Activated CD4-positive, alpha-beta T cell treated with anti-CD3 and anti-CD28 coated beads for 1 hour (primary cell): ENCODE measurements at places on chromosomes 13 and 19.

- DNase-seq, result no peak
Measured at GRCh38 chr19:28636016-28636629, 576.8 kb downstream of the UQCRFS1 start.

DNA sequence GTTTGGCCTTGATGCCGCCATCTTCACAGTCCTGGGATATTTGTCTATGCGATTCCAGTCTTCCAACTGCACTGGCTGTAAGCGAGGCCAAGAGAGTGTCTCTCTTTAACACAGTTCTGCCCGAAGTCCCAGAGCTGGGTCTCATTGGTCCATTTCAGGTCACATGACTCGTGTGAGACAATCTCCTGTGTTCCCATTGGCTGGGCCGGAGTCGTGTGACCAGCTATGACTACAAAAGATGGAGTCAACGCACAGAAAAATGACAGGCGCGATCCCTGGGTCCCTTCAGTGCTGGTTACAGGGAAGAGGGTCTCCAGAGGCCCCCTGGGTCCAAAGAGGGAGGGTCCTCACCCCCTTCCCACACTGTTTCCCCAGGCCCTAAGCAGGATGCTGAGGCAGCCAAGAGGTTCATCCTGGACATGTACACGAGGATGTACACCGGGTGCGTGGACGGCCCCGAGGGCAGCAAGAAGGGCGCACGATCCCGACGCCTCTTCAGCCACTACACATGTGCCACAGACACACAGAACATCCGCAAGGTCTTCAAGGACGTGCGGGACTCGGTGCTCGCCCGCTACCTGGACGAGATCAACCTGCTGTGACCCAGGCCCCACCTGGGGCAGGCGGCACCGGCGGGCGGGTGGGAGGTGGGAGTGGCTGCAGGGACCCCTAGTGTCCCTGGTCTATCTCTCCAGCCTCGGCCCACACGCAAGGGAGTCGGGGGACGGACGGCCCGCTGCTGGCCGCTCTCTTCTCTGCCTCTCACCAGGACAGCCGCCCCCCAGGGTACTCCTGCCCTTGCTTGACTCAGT is 15.9 kb upstream of the S1PR4 start:
- no peak for DNase-seq

GRCh38 chr19:18202778-18203407 is 949 bp downstream of the RAB3A start:
- no peak for DNase-seq

GRCh38 chr19:39424934-39425333 is 10.8 kb downstream of the RPS16 start:
- no peak for DNase-seq

- DNase-seq, result no peak
Measured at GRCh38 chr13:30648522-30649012, 30.8 kb downstream of the USPL1 start.

- no peak for DNase-seq
Measured at GRCh38 chr19:5824751-5825150, 14.8 kb downstream of the FUT6 start.

DNA sequence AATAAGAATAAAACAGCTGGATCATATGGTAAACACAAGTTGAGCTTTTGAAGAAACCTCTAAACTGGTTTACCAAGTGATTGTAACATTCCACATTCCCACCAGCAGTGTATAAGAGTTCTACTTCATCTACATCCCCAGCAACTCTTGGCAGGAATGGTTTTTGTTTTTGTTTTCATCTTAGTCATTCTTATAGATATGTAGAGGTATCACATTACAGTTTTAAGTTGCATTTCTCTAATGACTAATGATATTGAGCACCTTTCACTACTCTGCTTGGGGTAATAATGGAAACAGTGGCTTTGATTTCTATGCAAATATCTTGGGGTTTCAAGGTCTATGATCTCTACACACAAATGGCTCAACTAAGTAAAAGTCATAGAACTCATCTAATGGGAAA is 614.5 kb downstream of the TBC1D4 start:
- no peak for DNase-seq

GRCh38 chr13:44089452-44089851 is 209.7 kb downstream of the LACC1 start:
- DNase-seq, result no peak
